ENCODE measurements at places on chromosomes 12 and 14. TPM values are rescaled to one million over a fixed set of nuclear protein-coding genes. Genes with fewer than 3 reads are reported as not detected.

CIDEB gene
- 22.7 TPM for total RNA-seq

LPAR5 gene
- total RNA-seq: 2.0 TPM

RILPL1 gene
- total RNA-seq: 11.9 TPM

ADGRD1 gene
- 70.2 TPM for total RNA-seq

- H3K27me3 ChIP-seq: no peaks in the 10 kb centered on the region
- no peak for DNase-seq
- no peaks in the 10 kb centered on the region for H3K36me3 ChIP-seq
- no peak overlapping the region for H3K27ac ChIP-seq
- no peaks in the 10 kb centered on the region for H3K4me1 ChIP-seq
These were observed 112.0 kb upstream of the TMCC3 start for GRCh38 chr12:94762259-94762942.

- H3K4me3 ChIP-seq: no peak overlapping the region
- H3K27me3 ChIP-seq: no peaks in the 10 kb centered on the region
- no peak for DNase-seq
- no peaks in the 10 kb centered on the region for H3K4me1 ChIP-seq
These were observed 377.4 kb downstream of the NAV3 start for GRCh38 chr12:78208092-78208491.
